ENCODE measurements at places on chromosomes 13 and 19.

GRCh38 chr19:11256189-11256588 is 6.1 kb downstream of the DOCK6 start:
- no peak for DNase-seq

- no peak for DNase-seq
Observed at GRCh38 chr13:94550062-94550738, 45.8 kb downstream of the TGDS start.

- no peak for DNase-seq
Observed at GRCh38 chr13:46146898-46147297, 35.1 kb downstream of the LCP1 start.

- no peak for DNase-seq
Observed at GRCh38 chr19:2199215-2199614, 35.5 kb downstream of the DOT1L start.

DNA sequence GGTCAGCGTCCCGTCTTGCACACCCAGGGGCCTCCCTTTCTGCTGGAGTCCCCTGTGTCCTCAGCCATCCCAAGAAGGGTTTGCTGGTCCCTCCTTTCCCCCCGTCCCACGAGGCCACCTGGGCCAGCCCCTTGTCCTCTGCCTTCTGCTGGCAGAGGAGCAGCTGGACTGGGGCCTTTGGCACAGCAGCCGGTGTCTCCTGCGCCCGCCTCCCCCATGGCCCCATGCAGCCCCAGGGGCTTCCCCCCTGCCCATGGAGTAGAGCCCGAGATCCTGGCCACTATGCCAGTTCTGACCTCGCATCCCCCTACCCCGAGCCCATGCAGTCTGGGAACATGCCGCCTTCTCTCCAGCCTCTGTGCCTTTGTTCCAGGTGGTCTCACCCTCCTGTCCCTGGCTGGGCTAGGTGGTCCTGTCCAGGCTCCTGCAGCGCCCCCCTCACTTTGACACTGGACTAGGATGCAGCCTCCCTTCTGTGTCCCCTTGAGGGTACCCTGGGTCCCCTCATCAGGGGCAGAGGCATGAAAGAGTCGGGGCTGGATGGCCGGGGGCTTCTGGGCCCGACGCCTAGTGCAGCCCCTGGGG is 5.7 kb upstream of the GARIN5A start:
- DNase-seq = no peak

DNA sequence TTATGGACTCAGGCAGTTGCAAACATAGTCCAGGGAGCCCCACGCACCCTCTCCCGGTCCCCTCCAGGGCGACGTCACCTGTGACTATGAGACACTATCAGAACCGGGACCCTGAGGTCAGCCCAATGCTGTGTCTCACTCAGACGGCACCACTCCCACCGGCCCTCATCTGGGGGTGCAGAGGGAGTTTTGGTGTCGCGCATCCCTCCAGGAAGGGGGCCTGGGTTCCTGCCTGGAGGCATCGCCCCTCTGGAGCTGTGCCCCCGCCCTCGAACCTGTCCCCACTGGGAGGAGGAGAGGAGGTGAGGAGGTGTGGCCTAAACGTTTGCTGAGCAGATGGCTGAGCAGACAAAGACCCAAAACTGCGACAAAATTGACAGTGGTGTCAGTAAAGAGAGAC is 51.2 kb downstream of the GADD45B start:
- DNase-seq = no peak

DNA sequence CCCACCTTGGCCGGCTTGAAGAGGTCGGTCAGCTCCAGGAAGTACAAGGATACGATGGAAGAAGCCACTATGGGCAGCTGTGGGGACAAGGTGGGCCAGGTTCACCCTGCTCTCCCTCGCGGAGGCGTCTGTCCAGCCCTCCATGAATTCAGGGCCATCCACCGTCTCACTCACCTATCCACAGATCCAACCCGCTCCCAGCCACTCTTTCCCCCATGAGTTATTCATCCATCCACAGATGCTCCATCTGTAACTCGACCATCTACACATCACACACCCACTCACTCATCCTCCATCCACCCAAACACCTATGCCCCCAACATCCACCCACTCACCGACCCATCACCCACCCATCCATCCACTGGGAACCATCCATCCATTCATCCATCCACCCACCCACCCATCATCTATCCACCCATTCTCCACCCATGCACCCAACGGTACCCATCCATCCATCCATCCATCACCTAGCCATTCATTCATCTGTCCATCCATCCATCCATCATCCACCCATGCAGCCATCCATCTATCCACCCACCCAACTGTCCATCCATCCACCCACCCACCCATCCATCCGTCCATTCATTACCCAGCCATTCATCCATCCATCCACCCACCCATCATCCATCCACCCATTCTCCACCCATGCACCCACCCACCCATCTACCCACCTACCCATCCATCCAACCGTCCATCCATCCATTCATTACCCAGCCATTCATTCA is 5.8 kb downstream of the PLPPR3 start:
- no peak for DNase-seq

- no peak for DNase-seq
Observed at GRCh38 chr19:42370626-42371175, 19.4 kb downstream of the CNFN start.

- DNase-seq = no peak
Observed at GRCh38 chr19:30406220-30407067, 34.3 kb downstream of the ZNF536 start.

DNA sequence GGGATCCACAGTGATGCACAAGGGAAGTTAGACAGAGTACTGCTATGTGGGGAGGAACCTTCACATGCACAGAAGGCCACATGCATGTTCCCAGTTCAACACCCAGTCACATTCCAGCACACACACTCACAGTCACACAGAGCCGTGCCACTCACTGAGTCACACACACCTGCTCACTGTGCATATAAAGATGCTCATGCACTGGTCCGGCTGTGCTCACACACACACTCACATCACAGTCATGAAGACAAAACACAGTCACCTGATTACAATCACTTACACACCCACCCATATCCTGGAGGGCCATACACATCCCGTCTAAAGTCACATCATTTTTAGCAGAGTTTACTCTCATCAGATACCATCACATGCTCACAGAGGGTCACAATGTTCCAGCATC is 478 bp downstream of the CLC start:
- DNase-seq = no peak

- no peak for DNase-seq
Observed at GRCh38 chr19:18298601-18299000, 17.2 kb upstream of the JUND start.

DNA sequence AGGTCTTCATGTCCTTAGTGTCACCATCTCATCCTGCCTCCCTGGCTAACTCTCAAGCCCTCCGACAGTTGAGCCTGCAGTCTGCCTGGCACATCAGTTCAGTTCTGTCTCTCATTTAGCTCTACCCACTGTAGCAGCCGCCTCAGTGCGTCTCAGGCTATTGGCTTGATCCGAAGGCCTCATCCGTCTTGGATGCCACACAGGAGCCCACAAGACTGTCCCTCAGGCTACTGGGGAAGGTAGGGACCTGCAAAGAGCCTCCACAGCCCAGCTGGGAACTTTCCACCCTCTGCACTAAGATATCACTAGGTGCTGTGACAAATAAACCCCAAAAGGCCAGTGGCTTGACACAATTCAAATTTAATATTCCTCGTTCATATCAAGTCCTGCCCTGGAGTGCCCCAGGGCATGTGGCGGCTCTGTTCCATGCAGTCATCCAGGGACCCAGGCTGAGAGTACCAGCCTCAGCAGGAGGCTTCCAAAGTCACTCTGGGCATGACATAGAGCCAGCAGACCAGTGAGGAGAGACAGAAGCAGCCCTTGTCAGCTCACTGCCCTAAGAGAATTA is 5.7 kb downstream of the VSTM2B start:
- no peak for DNase-seq

GRCh38 chr19:51668216-51668615 is 21.6 kb upstream of the SIGLEC14 start:
- no peak for DNase-seq

DNA sequence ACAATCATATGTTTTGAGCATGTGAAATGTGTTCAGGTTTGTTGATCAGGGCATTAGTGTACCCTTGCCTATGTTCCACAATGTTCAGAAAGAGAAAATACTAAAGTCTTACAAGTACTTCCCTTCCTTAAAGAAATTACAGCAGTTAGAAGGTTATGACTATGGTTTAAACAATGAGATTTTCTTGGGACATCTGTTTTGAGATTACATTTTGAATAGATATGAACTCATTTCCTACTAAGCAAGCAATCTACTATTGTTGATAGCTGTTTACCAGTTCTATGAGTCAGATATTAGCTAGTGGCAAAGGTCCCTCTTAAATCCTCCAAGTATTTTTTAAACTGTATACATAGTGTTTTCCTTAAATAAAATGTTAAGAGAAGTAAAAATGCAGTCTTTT is 241.3 kb downstream of the DACH1 start:
- DNase-seq = no peak

GRCh38 chr13:66794340-66795031 is 435.6 kb downstream of the PCDH9 start:
- DNase-seq = no peak

- DNase-seq = no peak
Observed at GRCh38 chr13:99733346-99733745, 232.1 kb downstream of the TM9SF2 start.

DNA sequence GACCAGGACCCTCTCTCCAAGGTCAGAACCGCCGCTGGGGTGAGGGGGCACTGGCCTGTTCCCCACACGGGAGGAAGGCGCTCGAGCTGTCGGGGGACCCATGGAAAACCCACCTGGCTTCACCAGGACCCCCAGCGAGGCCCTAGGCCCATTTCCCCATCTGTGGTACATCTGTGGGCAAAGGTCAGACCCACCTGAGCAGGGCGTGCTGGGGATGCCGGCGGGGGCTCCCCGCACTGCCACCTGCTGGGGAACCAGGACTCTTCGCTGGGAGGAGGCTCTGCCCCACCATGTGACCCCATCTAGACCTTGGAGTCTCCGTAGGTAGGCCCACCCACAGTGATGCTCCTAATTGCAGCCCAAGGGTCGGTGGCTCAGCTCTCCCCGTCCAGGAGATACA is 511 bp downstream of the WDR88 start:
- DNase-seq = no peak

DNA sequence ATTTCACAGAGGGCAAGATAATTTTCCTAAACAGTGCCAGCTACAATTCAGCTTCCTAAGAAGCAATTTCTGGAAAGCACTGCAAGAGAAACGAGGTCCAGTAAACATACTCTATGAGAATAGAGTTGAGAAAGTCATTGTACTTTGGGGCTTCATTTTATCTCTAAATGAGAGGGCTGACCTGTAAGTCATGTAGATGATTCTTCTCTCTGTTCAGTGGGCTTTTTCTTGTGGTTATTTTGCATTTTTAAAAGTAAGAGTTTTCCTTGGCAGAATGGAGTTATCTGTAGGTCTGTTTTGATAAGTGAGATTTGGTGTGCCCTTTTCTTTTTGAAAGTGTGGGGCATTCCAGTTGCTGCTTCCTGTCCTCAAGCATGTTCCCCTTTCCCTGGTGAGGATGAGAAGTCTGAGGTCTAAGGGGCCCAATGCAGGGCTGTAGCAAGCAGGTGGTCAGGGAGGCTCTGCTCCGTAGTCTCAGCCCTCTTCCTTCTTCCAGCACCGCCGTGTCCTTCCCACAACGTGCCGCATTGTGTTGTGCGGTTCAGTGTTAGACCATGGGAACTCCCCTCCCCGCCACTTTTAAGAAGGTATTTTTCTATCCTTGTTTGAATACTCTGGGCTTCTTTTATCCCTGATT is 86.3 kb downstream of the ARHGEF7 start:
- DNase-seq = no peak

- DNase-seq = no peak
Observed at GRCh38 chr13:26465954-26466353, 91.5 kb upstream of the WASF3 start.

DNA sequence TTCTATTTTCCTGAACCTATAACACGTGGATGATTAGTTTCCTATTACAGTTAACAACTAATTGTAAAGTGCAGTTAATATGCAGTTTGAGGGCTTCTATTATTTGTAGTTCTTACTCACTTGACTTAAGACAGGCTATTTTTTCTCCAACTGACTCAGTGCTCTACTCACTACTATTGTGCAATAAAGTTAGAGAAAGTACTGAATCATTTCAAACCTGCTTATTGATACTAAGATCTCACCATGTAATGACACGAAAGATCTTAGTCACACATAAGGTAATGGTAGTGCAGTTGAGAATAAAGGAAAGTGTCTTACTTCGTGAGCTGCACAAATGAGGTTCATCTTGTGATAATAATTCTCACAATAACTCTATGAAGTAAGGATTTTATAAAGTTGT is 22.8 kb upstream of the ITM2B start:
- DNase-seq = no peak

GRCh38 chr13:29535663-29536655 is 59.5 kb downstream of the SLC7A1 start:
- no peak for DNase-seq

DNA sequence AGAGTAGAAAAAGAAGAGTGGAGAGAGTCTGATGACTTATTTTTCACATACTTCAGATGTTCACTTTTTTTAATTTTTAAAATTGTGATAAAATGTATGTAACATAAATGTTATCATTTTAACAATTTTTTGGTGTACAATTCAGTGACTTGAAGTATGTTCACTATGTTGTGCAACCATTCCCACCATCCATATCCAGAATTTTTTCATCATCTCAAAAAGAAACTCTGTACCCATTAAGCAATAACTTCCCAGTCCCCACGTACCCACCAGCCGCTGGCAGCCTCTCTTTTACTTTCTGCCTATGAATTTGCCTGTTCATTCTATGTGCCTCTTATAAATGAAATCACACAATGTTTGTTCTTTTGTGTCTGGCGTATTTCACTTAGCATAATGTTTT is 43.3 kb downstream of the SKA3 start:
- no peak for DNase-seq

DNA sequence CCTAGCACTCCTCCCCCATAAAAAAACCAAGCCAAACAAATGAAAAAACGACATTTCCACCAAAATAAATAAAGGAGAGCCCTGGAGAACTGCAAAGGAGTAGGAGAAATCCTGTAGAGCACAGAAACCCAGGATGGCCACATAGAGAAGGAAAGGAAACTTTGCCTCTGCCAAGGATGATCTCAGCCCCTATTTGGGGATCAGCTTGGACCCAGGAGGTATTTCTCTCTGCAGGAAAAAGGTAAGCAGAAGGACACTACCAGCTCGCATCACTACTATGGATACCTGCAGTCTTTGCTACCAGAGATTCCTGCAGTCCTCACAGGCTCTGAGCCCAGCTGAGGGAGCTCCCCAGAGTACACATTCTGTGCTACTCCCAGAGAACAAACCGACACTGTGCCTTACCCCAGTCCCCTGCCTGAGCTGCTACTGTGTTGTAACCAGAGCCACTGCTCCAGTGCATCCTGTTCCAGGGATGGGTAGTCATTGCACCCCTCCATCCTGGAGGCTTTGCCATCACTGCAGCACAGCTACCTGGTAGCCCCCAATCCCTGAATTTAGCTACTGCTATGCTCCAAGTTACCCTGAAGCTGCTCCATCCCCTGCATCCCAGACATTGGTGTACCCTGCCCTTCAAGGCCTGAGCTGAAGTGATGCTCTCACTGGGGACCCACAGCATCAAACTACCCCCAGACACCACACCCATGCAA is 41.7 kb downstream of the VWA8 start:
- no peak for DNase-seq

DNA sequence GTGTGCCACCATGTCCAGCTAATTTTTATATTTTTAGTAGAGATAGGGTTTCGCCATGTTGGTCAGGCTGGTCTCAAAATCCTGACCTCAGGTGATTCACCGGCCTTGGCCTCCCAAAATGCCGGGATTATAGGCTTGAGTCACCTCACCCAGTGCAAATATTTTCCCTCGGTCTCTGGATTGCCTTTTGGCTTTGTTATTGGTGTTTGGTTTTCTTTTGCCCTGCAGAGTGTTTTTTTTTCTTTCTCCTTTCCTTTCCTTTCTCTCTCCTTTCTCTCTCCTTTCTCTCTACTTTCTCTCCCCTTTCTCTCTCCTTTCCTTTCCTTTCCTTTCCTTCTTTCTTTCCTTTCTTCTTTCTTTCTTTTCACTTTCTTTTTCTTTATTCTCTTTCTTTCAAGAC is 33.2 kb downstream of the KDM4B start:
- no peak for DNase-seq
